AG09309 (cell line): ENCODE measurements at places on chromosomes 13 and 19.

GRCh38 chr13:100673713-100674571, 653 bp downstream of the TMTC4 start:
- DNase-seq = peak; percentile 27

DNA sequence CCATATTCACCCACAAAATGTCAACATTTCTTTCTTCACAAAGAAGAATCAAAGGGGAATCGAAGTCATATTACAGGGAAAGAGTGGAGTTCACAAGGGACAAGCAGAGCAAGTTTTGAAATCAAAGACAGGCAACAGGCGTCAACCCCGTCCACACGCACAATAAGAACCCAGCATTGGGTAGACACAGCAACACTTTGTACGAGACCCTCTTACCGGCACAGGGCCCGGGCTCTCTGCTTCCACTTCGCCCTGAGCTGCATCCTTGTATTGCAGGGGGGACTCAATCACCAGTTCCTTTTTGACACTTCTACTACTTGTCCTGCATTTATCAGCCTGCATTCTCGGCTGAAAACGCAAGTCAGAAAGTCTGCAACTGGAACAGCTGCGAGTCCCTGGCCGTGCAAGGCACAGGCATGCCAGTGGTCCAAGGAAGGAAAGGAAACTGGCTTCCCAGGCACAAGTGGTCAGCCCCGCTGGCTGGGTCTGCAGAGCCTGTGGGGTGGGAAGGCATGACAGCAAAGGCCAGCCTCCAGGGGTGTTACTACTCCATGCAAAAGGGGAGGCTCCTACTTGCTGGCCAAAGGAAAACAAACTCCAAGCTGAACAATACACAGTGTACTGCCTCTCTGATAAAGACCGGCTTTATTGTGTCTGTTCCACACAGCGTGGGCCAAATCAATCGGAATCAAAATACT, at the start of gene DOCK9:
TSS of gene DOCK9 (minus strand) at position 497 of the 698 bp plus-strand sequence. CDS start at position 342, 155 bp downstream.
- no peak for DNase-seq

- DNase-seq = no peak
Observed at GRCh38 chr13:43880926-43881325, 1.2 kb downstream of the LACC1 start.

- peak; percentile 25 for DNase-seq
Observed at GRCh38 chr13:26219726-26220125, 2.4 kb downstream of the RNF6 start.

DNA sequence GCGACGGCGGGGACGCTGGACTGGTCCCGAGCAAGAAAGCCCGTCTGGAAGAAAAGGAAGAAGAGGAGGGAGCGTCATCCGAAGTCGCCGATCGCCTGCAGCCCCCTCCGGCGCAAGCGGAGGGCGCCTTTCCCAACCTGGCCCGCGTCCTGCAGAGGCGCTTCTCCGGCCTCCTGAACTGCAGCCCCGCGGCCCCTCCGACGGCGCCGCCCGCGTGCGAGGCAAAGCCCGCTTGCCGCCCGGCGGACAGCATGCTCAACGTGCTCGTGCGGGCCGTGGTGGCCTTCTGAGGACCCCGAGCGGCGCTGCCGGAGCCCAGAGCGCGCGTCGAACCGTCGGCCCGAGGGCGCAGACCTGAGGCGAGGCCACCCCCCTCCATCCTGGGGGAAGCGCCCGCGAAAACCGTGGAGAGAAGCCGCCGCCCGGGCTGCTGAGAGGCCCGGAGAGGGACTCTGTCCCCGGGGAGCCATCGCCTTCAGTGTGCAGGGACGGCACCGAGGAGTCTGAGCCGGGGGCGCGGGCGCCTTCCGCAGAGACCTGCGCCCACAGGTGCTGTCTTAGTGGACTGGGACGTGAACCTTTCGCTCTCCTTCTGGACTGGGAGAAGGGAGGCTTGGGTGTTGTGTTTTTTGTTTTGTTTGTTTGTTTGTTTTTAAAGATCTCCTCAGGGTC, 3.5 kb downstream of the IER2 start:
- no peak for DNase-seq

DNA sequence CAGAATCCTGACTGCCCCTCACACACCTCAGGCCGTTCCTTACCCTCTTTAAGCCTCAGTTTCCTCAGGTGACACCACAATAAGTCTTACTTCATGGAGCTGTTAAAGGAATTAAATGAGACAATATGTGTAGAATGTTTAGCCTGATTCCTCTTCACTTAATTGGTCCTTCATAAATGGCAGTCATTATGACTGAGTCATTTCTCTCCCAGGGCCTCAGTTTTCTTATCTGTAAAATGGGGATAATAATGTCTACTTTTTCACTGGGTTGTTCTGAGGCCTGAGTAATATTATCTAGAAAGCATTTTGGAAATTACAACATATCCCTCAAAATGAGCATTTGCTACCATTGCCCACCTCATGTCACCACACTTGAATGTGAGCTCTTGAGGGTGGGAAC, 21.6 kb downstream of the POU2F2 start:
- DNase-seq = no peak

GRCh38 chr19:8988204-8988603, 22.0 kb downstream of the MUC16 start:
- DNase-seq = no peak

DNA sequence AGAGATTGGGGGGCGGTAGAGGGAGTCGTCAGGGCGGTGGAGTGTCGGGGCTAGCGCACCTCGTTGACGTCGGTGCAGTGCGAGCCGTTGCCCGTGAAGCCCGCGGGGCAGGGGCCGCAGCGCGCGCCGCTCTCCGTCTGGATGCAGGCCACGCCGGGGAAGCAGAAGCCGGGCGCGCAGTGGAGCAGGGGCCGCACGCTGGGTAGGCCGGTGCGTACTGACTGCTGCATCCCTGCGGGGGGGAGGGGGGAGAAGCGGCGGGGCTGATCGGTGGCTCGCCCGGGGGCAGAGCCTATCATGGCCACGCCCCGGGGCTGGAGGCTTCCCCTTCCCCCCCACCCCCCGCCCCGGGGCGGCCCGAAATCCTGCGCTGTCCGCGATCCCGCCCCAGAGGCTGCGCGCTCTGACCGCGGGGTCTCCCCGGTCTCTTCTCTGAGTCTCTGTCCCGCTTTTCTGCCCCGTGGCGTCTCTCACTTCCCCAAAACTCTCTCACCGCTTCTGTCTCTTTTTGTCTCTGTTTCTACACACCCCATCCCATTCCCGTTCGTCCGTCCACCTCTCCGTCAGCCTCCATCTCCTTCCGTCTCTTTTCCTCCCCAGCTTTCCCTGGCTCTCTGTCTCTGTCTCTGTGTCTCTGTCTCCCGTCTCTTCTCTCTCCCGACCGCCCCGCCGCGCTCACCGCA, 1.1 kb downstream of the COMP start:
- no peak for DNase-seq

DNA sequence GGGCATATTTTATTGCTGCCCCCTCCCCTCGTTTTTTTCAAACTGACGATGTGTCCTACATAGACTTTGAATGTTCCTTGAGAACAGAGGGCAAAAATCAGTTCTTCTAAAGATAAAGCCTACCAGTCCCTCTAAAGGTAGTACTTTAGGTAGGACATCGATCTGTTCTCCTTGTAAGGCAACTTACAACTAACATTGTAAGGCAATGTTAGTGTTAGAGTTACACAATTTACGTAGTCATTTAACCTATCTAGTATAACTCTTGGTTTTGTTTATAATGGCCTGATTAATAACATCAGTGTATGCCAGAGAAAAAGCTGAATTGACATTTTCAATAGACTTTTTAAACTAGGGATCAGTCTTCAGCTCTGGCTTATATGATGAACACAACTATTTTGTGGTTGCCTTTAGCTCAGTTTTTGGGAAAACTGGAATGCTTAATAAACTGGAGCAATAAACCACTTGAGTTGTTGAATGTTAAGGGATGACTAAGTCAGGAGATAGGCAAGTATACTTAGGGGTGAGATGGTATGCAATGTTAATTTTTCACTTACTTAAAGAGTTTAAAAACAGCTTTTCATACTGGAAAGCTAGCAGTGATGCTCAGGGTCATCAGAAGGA, 2.2 kb downstream of the NDFIP2 start:
- peak; percentile 78 for DNase-seq

DNA sequence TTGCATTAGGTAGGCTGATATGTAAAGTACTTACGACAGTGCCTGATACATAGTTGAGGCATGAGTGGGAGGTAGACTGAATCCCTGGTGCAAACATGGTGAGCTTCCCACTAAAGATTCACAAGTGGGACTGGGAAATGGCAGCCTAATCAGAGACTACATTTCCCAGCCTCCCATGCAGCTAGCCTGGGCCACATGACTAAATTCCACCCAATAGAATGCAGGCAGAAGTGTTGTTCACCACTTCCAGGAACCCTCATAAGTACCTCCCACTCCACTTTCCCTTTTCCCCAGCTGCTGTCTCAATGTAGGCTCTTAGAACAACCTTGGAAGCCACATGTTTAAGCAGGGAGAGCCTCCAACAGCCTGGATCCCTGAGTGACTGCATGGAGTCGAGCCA, 104.9 kb downstream of the CACNA1A start:
- DNase-seq = no peak

DNA sequence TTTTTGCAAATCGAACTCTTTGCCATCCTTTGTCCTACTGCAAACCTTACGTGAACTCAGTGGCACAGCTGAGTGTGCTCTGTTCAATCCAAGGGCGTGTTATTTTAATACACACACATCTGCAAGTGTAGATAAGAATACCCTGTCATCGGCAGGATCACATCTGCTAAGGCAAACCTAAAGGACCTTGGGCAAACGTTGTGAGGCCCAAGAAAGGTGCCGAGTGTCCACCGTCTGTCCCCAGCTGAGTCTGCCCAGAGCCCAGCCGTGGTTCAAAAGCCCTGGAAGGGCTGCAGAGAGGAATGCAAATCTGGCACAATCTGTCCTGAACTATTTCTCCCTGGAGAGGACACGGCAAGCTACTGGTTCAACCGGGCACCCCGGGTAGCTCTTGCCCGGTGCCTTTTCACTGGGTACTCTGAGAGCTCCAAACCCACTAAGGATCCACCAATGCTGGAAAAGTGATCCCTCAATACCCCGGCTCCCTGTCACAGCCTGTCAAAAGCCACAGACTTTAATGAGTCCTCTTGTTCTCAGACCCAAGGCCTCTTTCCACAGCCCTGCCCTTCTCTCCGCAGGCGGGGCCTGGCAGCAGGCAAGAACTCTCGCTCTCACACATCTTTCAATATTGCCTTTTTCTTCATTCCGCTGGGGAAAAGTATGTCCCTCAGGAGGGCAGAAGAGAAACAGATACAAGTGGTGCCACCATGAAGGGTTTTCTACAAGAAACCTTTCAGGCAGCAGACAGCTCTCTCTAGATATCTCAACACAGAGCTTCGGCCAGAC, 17.0 kb downstream of the SLC7A1 start:
- DNase-seq = no peak

- no peak for DNase-seq
Observed at GRCh38 chr13:50989476-50989875, 79.9 kb downstream of the RNASEH2B start.

DNA sequence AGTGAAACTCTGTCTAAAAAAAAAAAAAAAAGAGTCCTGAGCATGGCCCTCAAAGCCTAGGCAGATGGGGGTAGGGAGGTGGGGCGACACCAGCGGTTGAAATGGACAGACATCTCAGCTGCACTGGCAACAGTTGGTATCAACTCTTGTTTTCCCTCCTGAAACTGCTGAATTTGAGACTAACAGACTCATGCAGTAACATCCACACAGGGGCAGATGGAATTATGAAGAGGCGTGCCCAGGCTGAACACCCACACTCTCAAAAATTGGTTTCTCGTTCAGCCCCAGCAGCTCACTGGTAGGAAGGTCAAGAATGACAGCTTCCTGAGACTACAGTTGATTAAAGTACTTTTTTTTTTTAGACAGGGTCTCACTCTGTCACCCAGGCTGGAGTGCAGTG, 24.1 kb downstream of the PBX4 start:
- no peak for DNase-seq

- DNase-seq = no peak
Observed at GRCh38 chr19:45058622-45059159, 17.6 kb downstream of the ZNF296 start.

GRCh38 chr13:37364956-37365355, 233.6 kb downstream of the POSTN start:
- DNase-seq = no peak

GRCh38 chr19:47330466-47330869, 1.5 kb upstream of the C5AR2 start:
- DNase-seq = no peak

GRCh38 chr19:40685563-40685962, 4.9 kb downstream of the NUMBL start:
- DNase-seq = no peak

GRCh38 chr13:76868371-76868770, 17.8 kb downstream of the KCTD12 start:
- no peak for DNase-seq

DNA sequence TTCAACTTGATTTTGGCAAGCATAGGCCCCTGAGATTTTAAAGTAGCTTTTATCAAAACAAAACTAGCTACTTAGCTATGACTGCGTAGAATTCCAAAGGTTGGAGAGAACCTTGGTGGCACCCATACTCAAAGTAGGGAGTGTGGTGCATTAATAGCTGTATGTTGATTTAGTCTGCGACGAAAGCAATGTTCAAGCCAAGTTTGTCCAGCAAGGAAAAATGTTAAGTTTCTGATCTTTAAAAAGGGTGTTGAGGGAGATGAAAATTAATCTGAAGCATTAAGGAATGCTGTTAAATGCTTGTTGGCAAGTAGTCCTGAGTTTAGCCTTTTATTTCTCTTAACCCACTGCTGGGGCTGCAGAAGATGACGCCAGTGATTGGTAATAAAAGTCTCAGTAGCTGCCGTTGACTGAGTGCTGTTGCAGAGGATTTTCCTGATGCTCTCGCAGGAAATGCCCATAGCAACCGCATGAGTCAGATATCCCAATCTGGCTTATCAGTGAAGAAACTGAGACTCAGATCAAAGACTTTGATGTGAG, 75.9 kb upstream of the RNF113B start:
- peak; percentile 70 for DNase-seq

DNA sequence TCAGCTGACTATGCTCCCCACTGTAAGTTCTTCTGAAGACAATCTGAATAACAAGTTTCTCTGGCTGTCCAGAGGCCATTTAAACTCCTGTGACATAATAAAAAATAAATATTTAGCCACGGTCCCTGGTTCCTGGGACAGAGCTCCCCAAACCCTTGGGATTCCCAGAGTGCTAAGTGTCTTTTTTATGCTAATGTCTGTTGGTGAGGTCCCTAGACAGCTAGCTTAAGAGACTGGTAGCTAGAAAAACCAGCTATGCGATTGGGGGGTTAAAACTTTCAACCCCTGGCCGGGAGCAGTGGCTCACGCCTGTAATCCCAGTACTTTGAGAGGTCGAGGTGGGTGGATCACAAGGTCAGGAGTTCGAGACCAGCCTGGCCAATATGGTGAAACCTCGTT, 5.9 kb downstream of the EPSTI1 start:
- no peak for DNase-seq

GRCh38 chr19:43124360-43124759, 41.9 kb upstream of the PSG2 start:
- DNase-seq = no peak
